Activated naive CD8-positive, alpha-beta T cell treated with anti-CD3 and anti-CD28 coated beads, Interleukin-2, amount 50 U/mL, for 24 hours (primary cell): ENCODE measurements at places on chromosomes 5 and 9.

- H3K27me3 ChIP-seq = no peaks in the 10 kb centered on the region
- H3K4me1 ChIP-seq = no peaks in the 10 kb centered on the region
- no peak overlapping the region for H3K4me3 ChIP-seq
- no peak for DNase-seq
- no peaks in the 10 kb centered on the region for H3K36me3 ChIP-seq
These were observed 76.7 kb downstream of the ITGA1 start for GRCh38 chr5:52864371-52864770.

DNA sequence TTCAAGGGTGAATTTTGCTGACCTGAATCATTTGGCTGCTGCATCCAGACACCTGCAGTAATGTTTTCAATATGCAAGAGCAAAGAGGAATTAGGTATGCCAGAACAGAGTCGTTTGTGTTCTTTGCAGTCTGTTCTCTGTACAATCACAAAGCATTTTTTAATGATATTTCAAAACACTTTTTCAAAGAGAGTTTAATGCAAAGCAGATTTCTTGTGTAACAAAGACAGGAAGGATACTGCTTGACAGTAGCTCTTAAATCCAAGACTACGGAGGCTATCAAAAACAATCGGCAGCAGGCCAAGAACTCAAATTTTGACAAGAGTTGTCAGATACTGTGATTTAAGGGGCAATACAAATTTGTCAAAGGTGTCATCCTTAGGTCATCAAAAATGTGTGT is 341.9 kb downstream of the GADD45G start:
- H3K36me3 ChIP-seq = no peaks in the 10 kb centered on the region
- H3K27me3 ChIP-seq = peaks cover 14% of the 10 kb centered on the region
- no peak for DNase-seq
- no peak overlapping the region for H3K4me3 ChIP-seq

- H3K4me3 ChIP-seq = no peak overlapping the region
- no peaks in the 10 kb centered on the region for H3K4me1 ChIP-seq
- no peaks in the 10 kb centered on the region for H3K36me3 ChIP-seq
- no peak overlapping the region for H3K27ac ChIP-seq
- H3K27me3 ChIP-seq = no peaks in the 10 kb centered on the region
These were observed 1609.2 kb upstream of the ACO1 start for GRCh38 chr9:30775236-30775635.

DNA sequence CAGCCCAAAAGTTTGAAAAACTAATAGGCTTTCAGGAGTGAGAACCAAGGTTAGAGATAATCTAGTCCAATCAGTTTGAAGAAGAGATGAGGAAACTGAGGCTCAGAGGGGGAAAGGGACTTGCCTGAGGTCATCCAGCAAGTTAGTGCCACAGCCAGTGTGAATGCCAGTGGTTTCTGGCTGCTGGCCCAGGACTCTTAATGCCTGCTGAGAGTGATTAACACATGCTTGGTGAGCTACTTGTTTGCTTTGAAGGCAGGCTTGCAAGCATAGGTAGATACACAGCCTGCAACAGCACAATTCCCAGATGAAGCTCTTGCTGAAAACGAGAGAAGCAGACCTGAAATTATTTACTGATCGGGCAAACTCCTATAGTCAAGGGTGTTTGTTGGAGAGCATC is 591.6 kb upstream of the SGCD start:
- no peaks in the 10 kb centered on the region for H3K36me3 ChIP-seq
- H3K4me1 ChIP-seq = no peaks in the 10 kb centered on the region
- H3K27ac ChIP-seq = no peak overlapping the region
- H3K4me3 ChIP-seq = no peak overlapping the region
- no peak for DNase-seq
- peaks cover 17% of the 10 kb centered on the region for H3K27me3 ChIP-seq

DNA sequence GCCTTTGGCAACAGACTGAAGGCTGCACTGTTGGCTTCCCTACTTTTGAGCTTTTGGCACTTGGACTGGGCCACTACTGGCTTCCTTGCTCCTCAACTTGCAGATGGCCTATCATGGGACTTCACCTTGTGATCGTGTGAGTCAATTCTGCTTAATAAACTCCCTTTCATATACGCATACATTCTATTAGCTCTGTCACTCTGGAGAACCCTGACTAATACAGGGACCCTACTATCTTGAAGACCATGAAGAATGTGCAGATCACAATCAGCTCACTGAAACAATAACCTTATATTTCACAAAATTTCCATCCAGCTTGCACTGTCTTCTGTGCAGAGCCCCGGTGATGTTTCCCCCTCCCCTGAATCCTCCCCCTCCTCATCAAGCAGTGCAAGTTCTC is 39.8 kb downstream of the TMEM215 start:
- peaks cover 9% of the 10 kb centered on the region for H3K27me3 ChIP-seq
- no peak for DNase-seq
- no peaks in the 10 kb centered on the region for H3K4me1 ChIP-seq
- no peak overlapping the region for H3K27ac ChIP-seq
- no peaks in the 10 kb centered on the region for H3K36me3 ChIP-seq

DNA sequence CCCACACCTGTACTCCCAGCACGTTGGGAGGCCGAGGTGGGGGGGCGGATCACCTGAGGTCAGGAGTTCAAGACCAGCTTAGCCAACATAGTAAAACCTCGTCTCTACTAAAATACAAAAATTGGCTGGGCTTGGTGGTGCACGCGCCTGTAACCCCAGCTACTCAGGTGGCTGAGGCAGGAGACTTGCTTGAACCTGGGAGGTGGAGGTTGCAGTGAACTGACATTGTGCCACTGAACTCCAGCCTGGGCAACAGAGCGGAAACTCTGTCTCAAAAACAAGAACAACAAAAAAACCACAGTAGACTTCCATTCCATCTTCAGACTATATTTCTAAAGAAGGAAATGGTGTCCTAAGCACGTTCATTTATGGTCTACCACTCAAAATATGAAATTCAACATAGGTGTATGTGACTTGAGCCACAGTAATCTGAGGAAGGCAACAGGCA is 14.2 kb upstream of the SERINC5 start:
- DNase-seq = no peak
- peaks cover 31% of the 10 kb centered on the region for H3K4me1 ChIP-seq
- H3K27ac ChIP-seq = peak overlapping the region; percentile 90
- H3K4me3 ChIP-seq = peak overlapping the region; percentile 40
- no peaks in the 10 kb centered on the region for H3K27me3 ChIP-seq
- no peaks in the 10 kb centered on the region for H3K36me3 ChIP-seq

GRCh38 chr5:96066386-96066719 is 104.7 kb upstream of the ELL2 start:
- peaks cover 71% of the 10 kb centered on the region for H3K4me1 ChIP-seq
- no peak for DNase-seq
- H3K4me3 ChIP-seq = peak overlapping the region; percentile 25
- no peaks in the 10 kb centered on the region for H3K27me3 ChIP-seq

- no peak overlapping the region for H3K4me3 ChIP-seq
- peaks cover 16% of the 10 kb centered on the region for H3K36me3 ChIP-seq
- H3K27ac ChIP-seq = no peak overlapping the region
- H3K27me3 ChIP-seq = no peaks in the 10 kb centered on the region
These were observed 214.4 kb downstream of the SEMA6A start for GRCh38 chr5:116360008-116360853.

- H3K36me3 ChIP-seq = no peaks in the 10 kb centered on the region
- DNase-seq = no peak
- peaks cover 11% of the 10 kb centered on the region for H3K4me1 ChIP-seq
- no peak overlapping the region for H3K27ac ChIP-seq
- H3K27me3 ChIP-seq = no peaks in the 10 kb centered on the region
- no peak overlapping the region for H3K4me3 ChIP-seq
These were observed 292.4 kb downstream of the ZNF608 start for GRCh38 chr5:124454081-124454480.
